ENCODE measurements at places on chromosomes 13 and 19.
A peak's percentile ranks its signal among the peaks of the same experiment; 100 is the strongest.

GRCh38 chr19:42057846-42058245 lies 12.2 kb downstream of the GRIK5 start:
- DNase-seq = no peak

DNA sequence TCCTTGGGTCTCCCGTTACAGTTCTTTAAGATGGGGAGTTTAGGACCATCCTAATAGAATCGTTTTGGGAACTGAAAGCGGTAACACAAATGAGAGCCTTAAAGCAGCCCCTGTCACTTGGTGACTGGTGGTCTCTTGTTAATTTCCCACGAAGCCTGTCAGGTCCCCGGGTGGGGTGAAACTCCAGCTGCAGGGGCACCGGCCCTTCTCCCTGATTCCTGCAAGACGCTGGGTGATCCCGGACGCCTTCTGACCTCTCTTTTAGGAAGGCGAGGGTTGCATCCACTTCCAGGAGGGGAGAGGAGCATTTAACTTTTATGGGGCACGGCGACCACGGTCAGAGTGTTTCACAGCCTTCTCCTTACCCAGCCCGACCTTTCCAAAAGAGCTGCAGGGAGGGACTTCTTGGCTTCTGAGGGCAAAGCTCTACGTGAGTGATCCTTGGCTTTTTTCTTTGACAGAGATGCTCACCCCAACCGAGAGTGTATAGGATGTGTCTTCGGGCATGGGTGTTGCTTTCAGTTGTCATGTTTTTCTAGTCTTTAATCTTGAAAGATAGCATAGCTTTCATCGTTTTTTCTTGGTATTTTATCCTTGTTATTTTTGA lies 688 bp downstream of the ZNF225 start:
- DNase-seq = no peak

GRCh38 chr13:110546926-110547325 lies 14.6 kb downstream of the RAB20 start:
- no peak for DNase-seq

- no peak for DNase-seq
These were observed 26.1 kb upstream of the N4BP2L1 start for GRCh38 chr13:32453981-32454380.

- no peak for DNase-seq
These were observed 44.7 kb upstream of the ZNF30 start for GRCh38 chr19:34881982-34882381.

- peak; percentile 35 for DNase-seq
These were observed 2.5 kb downstream of the HDGFL2 start for GRCh38 chr19:4474514-4475022.

DNA sequence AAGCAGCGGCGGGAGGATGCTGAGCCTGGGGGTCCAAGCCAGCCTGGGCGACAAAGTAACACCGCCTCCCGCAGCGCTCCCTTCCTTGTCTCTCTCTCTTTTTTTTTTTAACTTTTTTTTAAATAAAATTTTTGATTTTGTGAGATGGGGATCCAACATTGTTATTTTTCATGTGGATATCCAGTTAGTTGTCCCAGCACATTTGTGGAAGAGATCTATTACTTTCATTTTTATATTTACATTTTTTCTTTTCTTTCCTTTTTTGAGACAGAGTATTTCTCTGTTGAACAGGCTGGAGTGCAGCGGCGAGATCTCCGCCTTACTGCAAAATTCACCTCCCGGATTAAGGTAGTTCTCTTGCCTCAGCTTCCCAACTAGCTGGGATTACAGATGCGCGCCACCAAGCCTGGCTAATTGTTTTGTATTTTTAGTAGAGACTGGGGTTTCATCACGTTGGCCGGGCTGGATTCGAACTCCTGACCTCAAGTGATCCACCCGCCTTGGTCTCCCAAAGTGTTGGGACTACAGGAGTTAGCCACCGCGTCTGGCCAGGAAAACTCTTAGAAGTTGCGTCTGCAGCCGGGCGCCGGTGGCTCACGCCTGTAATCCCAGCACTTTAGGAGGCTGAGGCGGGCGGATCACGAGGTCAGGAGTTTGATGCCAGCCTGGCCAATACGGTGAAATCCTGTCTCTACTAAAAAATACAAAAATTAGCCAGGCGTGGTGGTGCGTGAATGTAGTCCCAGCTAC lies 19.4 kb downstream of the ZNF816 start:
- DNase-seq = no peak

GRCh38 chr19:46211201-46211881 lies 18.2 kb upstream of the IGFL1 start:
- DNase-seq = no peak

DNA sequence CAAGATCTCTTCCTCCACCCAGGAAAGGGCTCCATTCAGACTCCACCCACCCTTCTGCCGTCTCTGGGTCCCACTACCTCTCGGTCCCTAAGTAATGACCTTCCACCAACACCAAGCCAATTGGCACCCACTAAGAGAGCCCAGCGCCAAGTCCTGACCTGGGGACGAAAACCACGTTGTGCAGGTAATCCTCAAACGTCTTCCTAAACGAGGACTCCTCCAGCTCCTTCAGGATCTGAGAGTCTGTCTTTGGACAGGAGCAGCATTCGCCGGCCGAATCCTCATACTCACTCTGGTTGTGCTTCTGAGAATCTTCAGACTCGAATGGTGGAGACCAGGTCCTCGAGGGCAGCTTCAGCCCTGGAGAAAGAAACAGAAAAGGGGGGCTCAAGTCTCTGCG lies 83.1 kb downstream of the ZNF557 start:
- DNase-seq = no peak

GRCh38 chr13:38767506-38768265 lies 80.8 kb downstream of the FREM2 start:
- no peak for DNase-seq

DNA sequence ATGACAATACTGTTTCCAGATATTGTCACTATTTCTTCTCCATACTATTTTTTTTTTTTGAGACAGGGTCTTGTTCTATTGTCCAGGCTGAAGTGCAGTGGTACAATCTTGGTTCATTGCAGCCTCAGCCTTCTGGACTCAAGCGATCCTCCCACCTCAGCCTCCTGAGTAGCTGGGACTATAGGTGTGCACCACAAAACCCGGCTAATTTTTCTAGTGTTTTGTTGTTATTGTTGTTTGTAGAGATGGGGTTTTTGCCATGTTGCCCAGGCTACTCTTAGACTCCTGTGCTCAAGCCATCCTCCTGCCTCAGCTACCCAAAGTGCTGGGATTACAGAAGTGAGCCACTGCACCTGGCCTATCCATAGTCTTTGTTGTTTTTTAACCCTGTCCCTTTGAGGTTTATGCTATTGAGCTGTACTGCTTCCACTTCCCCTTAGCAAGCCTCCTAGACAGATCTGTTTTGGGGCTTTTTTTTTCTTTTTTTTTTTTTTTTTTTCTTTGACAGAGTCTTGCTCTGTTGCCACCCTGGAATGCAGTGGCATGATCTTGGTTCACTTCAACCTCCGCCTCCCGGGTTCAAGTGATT lies 27.6 kb upstream of the MAP3K10 start:
- DNase-seq = no peak

DNA sequence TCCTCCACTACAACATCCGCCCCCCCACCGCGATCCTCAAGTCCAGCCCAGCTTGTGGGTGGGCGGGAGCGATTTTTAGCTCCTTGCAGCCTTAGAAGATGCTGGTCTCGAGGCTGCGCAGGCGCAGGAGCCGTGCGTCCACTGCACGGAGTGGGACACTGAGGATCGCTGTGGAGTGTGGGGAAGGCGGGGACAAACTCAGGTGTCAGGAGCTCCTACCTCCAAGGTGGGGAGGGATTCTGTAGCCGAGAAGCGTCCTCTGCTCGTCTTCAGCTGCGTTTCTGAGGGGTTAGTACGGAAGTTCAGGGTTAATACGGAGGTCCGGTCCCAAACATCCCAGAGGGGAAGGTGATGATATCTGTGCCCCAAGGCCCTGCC lies at the start of gene RTBDN:
TSS of gene RTBDN (minus strand) at position 14 of the 378 bp plus-strand sequence. CDS start 4,600 bp downstream, outside the sequence.
- no peak for DNase-seq

GRCh38 chr13:31824705-31825517 lies 85.6 kb downstream of the RXFP2 start:
- DNase-seq = no peak

- no peak for DNase-seq
These were observed 1374.8 kb downstream of the PCDH9 start for GRCh38 chr13:65855242-65855805.

DNA sequence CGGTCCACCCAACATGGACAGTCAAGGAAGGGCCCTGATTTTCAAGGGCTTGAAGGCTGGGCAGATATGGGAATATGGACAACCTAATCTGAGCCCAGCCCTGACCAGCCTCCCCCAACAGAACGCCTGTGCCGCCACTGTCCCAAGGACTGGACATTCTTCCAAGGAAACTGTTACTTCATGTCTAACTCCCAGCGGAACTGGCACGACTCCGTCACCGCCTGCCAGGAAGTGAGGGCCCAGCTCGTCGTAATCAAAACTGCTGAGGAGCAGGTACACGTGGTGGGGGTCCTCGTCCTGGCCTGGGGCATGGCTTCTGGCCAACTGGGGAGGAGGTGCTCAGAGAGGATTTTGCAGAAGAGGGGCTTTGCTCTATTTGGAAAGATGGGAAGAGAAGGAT lies 3.5 kb downstream of the CLEC4M start:
- DNase-seq = no peak

GRCh38 chr13:80945328-80945727 lies 604.4 kb upstream of the SPRY2 start:
- no peak for DNase-seq

DNA sequence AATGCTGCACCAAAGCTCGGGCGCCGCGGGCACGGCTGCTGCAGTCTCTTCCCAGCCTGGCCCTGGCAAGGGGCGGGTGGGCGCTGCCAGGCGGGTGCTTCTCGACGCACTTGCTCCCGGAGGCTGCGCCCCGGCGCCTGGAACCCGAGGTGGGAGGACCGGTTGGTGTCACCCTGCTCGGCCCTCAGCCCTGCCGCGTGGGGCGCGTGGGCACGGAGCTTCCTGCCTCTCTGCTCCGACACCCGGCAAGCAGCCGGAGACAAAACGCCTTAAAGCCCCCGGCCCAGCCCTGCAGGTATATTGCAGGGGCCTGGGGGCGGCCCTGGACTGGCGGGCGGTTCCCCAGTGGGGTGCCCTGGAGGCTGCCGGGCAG lies 34.7 kb downstream of the BTBD2 start:
- no peak for DNase-seq

GRCh38 chr13:85486663-85487062 lies 312.6 kb downstream of the SLITRK6 start:
- no peak for DNase-seq

GRCh38 chr13:109157275-109157674 lies 527.9 kb downstream of the MYO16 start:
- no peak for DNase-seq

DNA sequence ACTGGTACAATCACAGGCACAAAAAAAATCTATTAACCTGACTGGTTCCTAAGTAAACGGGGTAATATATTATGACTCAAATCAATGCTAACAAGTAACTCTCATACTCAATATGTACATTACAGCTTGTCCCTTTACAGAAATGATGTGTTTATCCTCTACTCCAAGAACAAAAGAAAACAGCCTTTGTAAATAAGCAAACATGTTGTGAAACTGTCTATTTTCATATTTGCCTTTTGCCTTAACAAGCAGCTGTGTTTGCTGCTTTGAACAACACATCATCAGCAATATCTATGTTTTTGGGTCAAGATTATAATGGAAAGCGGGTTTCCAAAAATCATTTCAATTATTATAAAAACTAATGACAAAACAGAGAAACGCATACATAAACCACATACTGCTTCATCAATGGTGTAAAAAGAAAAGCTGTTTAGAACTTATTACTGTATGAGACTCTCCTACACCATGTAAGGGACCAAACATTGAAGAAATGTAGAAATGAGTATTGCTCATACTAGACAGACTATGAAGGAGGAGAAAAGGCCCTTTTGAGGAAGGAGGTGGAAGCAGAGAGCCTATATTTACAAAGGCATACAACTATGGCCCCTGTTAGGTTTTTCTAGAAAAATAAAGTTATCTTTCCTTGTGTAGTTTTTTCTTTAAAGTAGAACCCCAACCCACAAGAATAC lies 14.8 kb downstream of the TBC1D4 start:
- DNase-seq = no peak
